Right atrium auricular region (tissue), 2 donors: ENCODE measurements at places on chromosomes 3 and 15. TPM values are rescaled to one million over a fixed set of nuclear protein-coding genes. Genes with fewer than 3 reads are reported as not detected.

DNA sequence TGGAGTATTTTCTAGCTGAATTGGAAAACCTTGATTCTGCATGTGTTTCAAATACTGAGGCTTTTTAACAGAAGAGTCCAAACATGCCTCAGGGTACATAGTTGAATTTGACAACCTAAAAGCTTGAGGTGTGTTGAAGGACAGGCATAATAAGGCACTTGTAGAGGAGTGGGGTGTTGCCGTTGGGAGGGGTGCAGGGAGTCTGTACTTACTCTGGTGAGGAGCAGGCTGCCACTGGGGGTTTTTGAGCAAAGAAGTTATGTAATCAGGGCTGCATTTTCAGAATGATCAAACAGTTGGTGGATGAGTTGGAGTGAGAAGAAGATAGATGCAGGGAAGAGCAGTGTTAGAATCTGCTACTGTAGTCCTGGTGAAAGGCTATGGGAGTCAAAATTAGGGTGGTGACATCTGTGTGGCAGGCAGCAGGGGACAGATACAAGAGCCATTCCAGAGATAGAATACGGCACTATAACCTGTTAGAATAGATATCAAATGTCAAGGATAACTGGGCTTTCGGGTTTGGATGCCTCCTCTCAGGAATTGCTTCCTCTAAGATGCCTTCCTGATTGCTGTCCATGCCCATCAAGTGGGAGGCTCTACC lies 161.6 kb downstream of the GHSR start:
- no peaks in the 10 kb centered on the region for H3K4me1 ChIP-seq
- no peaks in the 10 kb centered on the region for H3K27me3 ChIP-seq
- DNase-seq = no peak
- H3K27ac ChIP-seq = peak overlapping the region; percentile 65
- H3K36me3 ChIP-seq = no peaks in the 10 kb centered on the region
- no peak overlapping the region for H3K4me3 ChIP-seq

FHIT gene
- total RNA-seq = 10.4 TPM

GRCh38 chr15:93200081-93200836 lies 111.2 kb upstream of the RGMA start:
- H3K27me3 ChIP-seq = no peaks in the 10 kb centered on the region
- no peak overlapping the region for H3K27ac ChIP-seq
- H3K4me3 ChIP-seq = no peak overlapping the region
- H3K4me1 ChIP-seq = no peaks in the 10 kb centered on the region
- DNase-seq = no peak

DNA sequence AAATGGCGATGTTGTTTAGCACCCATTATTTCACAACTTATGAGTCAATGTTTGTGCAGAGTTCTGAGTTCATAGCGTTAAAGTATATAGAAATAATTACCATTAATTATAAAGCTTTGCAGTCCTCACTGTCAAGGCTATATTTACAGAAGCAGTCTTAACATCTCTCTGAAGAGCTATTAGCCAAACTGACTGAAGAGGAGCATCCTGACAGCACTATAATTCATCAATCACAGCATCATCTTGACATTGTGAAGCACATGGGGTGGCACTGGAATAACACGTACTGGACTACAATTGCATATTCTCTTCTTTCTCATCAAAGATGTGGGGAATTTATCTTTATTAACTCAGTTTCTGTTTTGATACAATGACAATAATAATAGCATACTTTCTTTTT lies 260.6 kb upstream of the MME start:
- no peaks in the 10 kb centered on the region for H3K4me1 ChIP-seq
- no peak for DNase-seq
- no peaks in the 10 kb centered on the region for H3K27me3 ChIP-seq
- H3K36me3 ChIP-seq = no peaks in the 10 kb centered on the region
- H3K4me3 ChIP-seq = no peak overlapping the region
- H3K27ac ChIP-seq = no peak overlapping the region

DNA sequence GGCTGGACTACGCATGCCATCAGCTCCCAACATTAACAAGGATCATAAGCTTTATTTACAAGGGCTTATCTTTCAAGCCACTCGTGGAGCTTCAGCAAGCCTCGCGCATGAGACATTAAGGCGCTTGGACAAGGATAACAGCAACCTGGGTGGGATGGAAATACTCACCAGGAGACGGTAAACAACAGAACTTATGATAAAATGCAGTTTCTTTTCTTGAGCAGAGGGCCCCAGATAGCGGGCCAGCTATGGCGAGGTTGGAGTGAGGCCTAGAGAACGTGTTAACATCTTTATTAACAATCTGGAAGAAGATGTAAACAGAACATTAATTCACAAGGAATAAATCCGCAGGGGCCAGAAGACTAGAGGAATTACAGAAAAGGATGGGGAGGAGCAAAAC lies 158.2 kb downstream of the NTRK3 start:
- no peaks in the 10 kb centered on the region for H3K4me1 ChIP-seq
- no peak overlapping the region for H3K27ac ChIP-seq
- DNase-seq = no peak
- H3K4me3 ChIP-seq = no peak overlapping the region
- no peaks in the 10 kb centered on the region for H3K27me3 ChIP-seq

DNA sequence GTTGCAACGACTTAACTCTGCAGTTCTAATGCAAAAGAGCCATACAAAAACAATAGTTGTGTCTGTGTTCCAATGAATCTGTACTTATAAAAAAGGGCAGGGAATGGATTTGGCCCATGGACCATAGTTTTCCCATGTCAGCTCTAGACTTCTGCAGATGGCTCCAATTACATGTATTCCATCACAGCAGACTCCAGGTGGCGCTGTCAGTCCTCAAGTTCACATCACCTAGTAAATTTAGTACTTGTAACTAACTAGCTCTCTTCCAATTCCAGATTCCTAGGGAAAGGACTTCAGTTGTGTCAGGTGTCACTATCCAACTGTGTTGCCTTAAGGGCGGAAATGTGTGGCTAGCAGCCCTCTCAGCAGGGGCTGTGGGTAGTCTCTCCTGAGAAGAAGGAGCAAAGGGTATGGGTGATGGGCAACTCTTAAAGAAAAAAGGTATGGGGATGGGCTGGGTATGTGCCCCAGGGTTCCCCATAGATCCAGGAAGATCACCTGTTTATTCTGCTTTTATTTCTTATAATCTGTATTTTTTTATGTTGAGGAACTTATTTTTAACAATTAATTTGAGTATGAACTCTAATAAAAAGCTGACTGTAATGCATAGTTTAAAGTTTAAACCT lies 36.2 kb downstream of the BBS4 start:
- no peak overlapping the region for H3K4me3 ChIP-seq
- DNase-seq = peak; percentile 61
- no peaks in the 10 kb centered on the region for H3K27me3 ChIP-seq
- no peaks in the 10 kb centered on the region for H3K4me1 ChIP-seq
- peaks cover 2% of the 10 kb centered on the region for H3K36me3 ChIP-seq

DNA sequence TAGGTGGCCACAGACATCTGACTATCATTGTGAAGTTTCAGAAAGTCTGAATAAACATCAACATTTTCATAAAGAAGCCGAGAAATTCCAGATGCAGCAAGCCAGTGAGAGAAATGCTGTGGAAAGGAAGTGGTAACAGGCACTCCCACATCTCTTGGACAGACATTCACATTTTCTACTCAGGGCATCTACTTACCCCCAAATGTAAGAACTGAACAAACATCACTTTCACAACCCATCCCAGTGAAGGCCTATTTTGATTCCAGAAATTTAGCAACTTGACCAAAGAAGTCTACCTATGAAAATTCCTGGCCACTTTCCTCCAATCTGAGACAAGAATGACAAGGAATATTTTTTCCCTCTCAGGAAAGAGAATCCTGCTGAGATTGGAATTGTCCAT lies 224.8 kb upstream of the DCBLD2 start:
- no peak overlapping the region for H3K4me3 ChIP-seq
- DNase-seq = no peak
- H3K27ac ChIP-seq = no peak overlapping the region
- no peaks in the 10 kb centered on the region for H3K4me1 ChIP-seq
- no peaks in the 10 kb centered on the region for H3K27me3 ChIP-seq

- no peaks in the 10 kb centered on the region for H3K27me3 ChIP-seq
- H3K27ac ChIP-seq = no peak overlapping the region
- no peaks in the 10 kb centered on the region for H3K4me1 ChIP-seq
- DNase-seq = no peak
- no peak overlapping the region for H3K4me3 ChIP-seq
Measured at GRCh38 chr3:168272343-168272985, 176.7 kb upstream of the GOLIM4 start.

DNA sequence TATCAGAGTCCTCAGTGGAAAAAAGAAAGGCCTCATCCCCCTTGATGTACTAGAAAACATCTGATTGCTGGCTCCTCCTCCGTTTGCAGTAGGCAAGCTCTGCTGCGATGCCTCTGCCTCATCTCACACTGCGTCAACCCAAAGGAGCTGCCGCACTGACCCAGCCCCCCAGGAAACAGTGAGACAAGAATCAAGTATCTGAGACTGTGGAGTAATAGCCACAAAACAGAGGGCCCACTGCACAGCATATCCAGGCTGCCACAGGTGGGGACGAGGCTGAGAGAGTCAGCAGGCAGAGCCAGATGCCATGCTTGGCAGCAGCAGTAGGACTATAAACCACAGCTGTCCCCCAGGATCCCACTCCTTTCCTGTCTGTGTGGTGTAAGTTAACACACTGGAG lies 165.9 kb downstream of the STAC start:
- H3K36me3 ChIP-seq = no peaks in the 10 kb centered on the region
- no peak overlapping the region for H3K4me3 ChIP-seq
- DNase-seq = no peak
